ENCODE measurements at places on chromosomes 3 and 15.

DNA sequence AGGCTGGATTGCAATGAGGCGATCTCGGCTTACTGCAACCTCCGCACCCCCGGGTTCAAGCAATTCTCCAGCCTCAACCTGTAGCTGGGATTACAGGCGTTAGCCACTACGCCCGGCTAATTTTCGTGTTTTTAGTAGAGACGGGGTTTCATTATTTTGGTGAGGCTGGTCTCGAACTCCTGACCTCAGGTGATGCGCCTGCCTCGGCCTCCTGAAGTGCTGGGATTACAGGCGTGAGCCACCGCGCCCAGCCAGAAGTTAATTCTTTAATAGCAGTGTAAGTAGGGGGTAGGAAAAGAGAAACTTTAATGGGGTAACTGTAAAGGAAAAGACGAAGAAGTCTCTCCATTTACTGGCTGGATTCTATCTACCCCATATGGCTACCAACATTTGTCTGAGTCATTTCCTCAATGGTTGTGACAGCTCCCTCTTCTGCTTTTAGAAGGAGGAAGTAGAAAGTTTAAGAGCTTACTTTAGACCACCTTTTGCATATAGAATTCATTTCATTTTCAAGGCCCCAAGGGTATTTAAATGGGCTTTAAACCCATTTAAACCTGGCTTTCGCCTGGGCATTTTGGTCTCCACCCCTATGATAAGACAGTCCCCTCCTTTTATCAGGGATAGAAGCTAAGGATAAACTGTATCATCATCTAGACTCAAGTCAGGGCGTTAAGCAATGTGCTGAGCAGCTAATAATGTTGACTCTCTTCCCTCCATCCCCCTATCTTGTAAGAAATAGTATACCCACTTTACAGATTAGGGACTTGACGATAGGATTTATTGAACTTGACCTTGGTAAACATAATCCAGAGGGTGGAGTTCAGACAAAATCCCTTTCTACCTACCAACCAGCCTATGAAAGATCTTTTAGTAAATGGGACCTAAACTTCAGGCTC is 1.1 kb upstream of the CDV3 start:
- no peak for DNase-seq

- no peak for DNase-seq
Measured at GRCh38 chr15:57224664-57225063, 151.6 kb upstream of the CGNL1 start.

GRCh38 chr3:175422744-175423143 is 563.6 kb downstream of the NAALADL2 start:
- DNase-seq = no peak

DNA sequence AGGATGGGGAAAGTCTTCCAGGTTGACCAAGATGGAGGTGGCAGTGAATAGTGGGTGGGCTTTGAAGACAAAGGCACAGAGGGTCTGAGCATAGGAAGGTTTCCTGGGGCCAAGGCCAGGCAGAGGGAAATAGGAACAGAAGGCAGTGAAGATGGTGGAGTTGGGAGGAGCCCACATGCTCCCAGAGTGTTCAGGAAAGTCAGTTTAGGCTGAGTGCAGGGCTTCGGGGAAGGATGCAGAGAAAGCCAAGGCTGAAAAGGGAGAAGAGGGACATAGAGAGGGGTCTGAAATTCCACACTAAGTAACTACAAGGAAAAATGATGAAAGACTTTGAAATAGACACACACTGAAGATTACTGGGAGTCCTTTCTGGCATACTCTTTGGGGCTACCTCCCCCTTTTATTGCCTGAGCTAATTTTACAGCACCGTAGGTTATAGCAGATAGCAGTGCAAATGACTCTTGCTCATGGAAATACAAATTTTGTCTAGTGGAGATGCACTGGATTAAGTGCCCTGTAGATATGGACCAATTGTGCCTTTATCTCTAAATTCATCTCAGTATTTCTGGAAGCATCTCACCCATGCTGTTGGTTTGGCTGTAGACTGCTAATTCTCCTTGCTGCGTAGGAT is 3.8 kb downstream of the CX3CR1 start:
- no peak for DNase-seq

GRCh38 chr3:165642761-165643420 is 194.3 kb downstream of the BCHE start:
- DNase-seq = no peak

- no peak for DNase-seq
Measured at GRCh38 chr3:14725013-14725412, 50.1 kb downstream of the C3orf20 start.

DNA sequence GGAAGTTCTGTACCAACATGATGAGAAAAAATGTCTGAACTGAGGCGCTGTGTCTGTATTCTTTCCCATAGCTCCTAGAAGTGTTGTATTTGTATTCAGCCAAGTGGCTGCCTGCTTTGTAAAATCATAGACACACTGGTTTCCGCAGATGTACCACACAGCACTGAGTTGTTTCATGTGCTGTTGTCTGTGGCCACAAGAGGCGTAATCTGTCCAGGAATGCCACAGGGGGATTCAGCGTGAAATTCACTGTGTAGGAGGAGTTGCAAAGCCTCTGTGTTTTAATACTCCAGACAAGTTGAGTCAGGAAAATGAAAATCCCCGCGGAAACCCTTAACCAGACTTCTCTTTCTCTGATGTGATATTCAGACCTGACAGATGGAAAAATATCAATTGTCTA is 462.2 kb downstream of the NSUN3 start:
- DNase-seq = no peak

DNA sequence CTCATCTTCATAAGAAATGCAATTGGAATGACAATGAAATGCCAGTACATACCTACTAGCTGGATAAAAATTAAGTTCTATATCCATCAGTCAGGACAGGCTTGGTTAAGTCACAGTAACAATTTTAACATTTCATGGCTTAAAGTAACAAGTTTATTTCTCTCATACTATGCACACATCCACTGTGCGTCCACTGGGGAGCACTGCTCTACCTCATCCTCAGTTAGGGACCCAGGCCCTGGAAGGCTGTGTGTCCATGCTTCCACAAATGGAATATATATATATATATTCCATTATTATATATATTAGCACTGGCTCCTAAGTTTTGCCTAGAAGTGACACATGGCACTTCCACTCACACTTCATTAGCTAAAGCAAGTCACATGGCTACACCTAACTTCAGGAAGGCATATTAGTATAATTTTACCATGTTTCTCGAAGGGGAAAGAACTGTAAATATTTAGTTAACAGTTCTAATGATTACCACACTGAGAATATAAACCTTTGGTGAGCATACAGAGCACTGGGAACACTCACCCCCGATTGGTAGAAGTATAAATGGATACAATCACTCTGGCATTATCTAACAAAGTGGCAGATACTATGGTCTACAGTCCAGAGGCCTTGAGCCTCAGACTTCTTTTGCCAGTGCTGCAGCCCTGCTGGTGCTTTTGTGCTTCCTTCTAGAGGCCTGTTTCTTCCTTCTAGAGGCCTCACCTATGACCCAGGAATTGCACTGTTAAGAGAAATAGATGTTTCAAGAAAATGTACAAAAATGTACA is 28.6 kb downstream of the AP3S2 start:
- DNase-seq = no peak

DNA sequence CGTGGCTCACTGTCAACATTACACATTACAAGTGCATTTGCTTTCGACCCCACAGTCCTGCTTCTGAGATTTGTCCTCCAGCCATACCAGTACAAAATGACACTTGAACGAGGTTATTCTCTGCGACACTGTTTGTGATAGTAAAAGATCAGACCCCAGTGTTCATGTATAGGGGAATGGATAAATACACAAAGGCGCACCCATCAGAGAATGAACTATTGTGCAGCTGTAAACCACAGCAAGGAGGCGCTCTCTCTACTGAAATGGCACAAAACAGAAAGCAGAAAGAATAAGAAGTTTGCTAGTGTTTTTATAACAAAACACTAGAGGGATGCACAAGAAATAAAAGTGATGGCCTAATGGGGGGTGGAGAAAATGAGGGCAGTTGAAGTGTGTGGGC is 4.9 kb upstream of the CHSY1 start:
- DNase-seq = no peak

- DNase-seq = no peak
Measured at GRCh38 chr15:68268405-68268804, 9.1 kb upstream of the FEM1B start.

DNA sequence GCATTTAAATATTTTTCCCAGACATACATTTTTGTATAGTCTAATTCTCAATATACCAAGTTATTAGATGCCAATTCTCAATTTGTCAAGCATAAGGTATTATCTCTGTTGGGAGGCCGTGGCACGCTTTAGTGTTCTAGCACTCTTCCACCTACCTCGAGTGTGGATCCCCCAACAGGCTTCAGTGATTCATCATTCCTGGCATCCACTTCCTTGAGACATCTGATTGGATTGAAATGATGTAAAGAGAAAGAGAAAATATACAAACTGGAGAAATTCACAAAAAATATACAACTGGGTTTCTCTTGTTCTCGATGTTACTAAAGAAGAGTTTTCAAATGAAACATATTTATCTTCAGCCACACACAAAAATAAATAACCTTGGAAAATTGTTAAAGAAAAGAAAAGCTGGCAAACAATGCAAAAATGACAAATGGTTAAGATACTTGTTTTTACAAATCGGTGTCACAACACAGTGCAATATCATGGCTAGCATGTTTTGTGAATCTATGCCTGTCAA is 218.0 kb upstream of the CDIN1 start:
- DNase-seq = no peak

DNA sequence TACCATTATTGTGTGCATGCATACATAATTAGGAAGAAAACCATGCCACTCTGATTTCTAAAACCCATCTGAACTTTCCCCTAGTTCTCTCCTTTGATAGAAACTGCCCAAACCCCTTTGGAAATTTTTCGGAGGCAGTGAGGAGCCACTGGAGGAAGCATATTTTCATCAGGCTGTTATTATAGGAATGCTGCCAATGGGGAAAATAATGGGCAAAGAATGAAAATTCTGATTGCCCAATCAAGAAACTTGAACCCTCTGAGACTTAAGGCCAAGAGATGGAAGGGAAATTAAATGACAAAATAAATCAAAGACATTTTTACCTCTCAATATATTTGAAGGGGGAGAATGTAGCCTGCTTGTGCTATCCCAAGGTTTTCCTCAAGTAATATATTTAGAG is 376.0 kb upstream of the PDZRN3 start:
- no peak for DNase-seq
